NCI-H446 (cell line): ENCODE measurements at places on chromosomes 3 and 15.

GRCh38 chr3:4935347-4935746 is 43.9 kb upstream of the BHLHE40 start:
- no peak for DNase-seq

DNA sequence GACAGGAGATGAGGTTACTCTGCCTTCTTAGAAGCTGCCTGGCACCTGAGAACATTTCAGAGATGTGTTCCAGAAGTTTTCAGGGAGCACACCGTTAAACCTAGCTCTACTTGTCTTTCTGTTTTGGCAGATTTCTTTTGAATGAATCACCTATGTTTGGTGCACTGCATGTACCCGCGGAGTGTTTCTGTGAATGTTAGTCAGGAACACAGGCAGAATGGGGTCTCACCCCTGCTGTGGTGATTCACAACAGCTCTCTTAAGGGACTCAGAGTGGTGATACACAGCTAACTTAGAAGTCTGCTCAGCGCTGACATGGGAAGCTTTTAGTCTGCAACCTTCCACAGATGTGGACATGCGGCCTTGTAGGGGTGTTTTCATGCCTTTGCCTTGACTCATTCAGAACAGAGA is 24.0 kb downstream of the TSEN2 start:
- DNase-seq: no peak

- DNase-seq: no peak
Observed at GRCh38 chr3:159604151-159604581, 384.5 kb upstream of the IL12A start.

- DNase-seq: no peak
Observed at GRCh38 chr3:65444447-65444815, 594.3 kb downstream of the MAGI1 start.

GRCh38 chr3:172312711-172313110 is 135.5 kb downstream of the GHSR start:
- DNase-seq: no peak

- DNase-seq: no peak
Observed at GRCh38 chr15:31347067-31347975, 20.7 kb downstream of the KLF13 start.

- no peak for DNase-seq
Observed at GRCh38 chr3:81789691-81790090, 28.2 kb upstream of the GBE1 start.

- DNase-seq: no peak
Observed at GRCh38 chr15:62320259-62320658, 155.2 kb upstream of the C2CD4B start.

DNA sequence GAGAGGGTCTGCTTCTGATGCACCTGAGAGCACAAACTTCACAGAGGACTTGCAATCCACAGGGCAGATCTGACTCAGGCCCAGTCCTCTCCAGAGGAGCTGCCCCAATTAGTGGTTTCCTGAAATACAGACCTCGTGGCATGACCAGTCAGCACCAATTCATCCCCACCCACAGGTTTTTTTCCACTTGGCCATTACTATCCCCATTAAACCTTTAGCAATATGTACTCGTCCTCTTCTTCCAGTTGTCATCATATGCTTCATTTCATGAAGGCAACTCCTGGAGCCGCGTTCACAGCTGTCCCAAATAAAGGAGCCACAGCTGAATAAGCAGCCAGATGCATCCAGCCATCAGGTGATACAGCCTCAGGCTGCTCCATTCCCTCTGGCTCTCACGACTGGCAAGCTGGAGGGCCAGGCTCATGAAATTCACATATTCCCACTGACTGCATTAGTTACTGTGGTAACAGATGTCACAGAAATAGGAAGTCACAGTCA is 163.1 kb downstream of the FMN1 start:
- no peak for DNase-seq

- DNase-seq: peak; percentile 8
Observed at GRCh38 chr3:56547486-56547885, 9.5 kb upstream of the CCDC66 start.

GRCh38 chr15:69090197-69090948 is 70.1 kb upstream of the GLCE start:
- DNase-seq: no peak

DNA sequence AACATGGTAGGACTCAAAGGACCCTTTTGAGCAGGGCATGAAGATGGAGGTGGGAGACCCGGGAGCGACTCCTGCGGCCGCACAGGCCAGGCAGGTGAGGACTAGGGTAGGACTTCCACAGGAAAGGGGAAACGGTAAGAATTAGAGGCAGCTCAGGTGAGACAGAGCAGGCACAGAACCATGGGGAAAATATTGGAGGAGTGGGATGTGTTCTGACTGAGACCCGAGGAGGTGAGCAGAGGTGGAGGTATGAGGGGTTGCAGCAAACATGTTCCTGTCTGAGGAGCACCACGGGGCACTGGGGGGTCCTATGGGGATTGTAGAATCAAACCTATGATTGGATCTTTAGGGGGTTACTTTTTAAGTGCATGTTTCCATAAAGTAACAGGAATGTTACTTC is 1.4 kb upstream of the ISG20 start:
- DNase-seq: no peak

DNA sequence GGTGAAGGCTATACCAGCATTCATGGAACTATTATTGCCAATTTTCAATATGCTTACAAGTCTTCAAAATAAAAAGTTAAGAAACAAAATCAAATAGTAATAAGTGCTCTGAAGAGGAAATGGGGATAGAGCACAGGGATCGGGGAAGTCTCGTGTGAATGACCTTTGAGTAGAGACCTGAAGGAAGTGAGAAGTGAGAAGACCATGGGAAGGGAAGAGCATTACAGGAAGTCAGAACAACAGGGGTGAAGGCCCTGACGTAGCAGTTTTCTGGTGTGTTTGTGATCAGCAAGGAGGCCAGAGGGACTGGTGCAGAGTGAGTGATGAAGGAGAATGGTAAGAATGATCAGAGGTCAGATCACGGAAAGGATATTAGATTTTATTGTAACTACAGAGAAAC is 48.1 kb downstream of the STAC start:
- no peak for DNase-seq

GRCh38 chr3:152190636-152191183 is 78.0 kb upstream of the MBNL1 start:
- DNase-seq: no peak

GRCh38 chr15:33490703-33491102 is 179.9 kb downstream of the RYR3 start:
- DNase-seq: no peak

GRCh38 chr3:122515020-122515468 is 305 bp upstream of the KPNA1 start:
- DNase-seq: no peak

DNA sequence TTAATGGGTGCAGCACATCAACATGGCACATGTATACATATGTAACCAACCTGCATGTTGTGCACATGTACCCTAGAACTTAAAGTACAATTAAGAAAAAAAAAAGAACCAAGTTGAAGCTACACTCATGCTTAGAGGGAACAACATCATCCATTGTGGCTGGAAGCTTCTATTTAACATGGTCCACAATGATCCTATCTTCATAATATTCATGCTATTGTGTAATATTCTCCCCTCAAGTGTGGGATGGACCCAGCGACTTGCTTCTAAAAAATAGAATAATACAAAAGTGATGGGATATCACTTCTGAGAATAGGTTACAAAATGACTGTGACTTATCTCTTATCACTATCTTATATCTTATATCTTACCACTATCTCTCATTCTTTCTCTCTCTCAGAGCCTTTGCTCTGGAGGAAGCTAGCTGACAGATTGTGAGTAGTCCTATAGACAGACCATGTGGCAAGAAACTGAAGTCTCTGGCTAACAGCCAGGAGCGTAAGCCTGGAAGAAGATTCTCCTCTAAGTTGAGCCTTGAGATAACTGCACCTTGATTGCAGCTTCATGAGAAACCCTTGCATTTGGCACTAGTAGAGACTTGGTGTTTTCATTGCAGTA is 198.5 kb upstream of the MRPL3 start:
- peak; percentile 44 for DNase-seq

GRCh38 chr15:88242586-88243555 is 13.7 kb downstream of the NTRK3 start:
- DNase-seq: peak; percentile 49

GRCh38 chr15:61075741-61076140 is 153.4 kb downstream of the RORA start:
- DNase-seq: no peak

GRCh38 chr3:40404591-40405198 is 17.7 kb downstream of the ENTPD3 start:
- no peak for DNase-seq

GRCh38 chr15:49313650-49314049 is 109.4 kb upstream of the FGF7 start:
- no peak for DNase-seq

GRCh38 chr3:7015683-7016440 is 154.9 kb downstream of the GRM7 start:
- no peak for DNase-seq
